ENCODE measurements at places on chromosomes 6 and 20.

- no peak for DNase-seq
Measured at GRCh38 chr20:42082611-42083010, 464.4 kb upstream of the CHD6 start.

DNA sequence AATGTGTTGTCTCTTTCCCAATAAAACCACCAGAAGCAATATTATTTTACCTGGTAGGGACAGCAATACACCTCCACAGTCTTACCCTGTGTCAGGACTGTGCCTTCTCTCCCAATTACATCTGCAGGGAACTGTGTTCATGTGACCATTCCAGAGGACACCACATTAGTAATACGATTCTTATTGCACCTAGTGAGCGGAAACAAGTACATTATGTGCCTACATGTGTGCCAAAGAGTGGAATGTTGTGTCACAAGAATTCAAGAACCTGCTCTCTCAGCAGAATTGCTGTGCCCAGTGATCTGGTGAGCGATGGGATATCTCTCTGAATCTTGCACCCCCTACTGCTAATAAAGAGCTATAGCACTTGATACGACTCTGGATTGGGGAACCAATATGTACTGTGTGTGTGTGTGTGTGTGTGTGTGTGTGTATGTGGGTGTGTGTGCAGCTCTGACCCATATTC lies 57.4 kb upstream of the FOXC1 start:
- DNase-seq = peak; percentile 18

DNA sequence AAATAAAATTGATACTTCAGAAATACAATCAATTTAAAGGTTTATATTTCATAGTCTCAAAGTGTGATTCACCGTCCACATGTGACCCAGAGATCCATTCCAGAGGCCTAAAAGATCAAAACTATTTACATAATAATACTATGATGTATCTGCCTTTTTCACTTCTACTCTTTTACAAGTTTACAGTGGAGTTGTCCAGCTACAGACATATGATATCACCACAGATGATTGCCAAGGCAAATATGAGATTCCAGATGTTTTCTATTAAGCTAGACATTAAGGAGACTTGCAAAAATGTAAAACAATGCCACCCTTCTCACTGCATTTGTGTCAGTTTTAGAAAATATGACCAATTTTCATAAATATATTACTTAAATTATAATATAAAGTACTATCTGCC lies 443.7 kb downstream of the GJA1 start:
- no peak for DNase-seq

DNA sequence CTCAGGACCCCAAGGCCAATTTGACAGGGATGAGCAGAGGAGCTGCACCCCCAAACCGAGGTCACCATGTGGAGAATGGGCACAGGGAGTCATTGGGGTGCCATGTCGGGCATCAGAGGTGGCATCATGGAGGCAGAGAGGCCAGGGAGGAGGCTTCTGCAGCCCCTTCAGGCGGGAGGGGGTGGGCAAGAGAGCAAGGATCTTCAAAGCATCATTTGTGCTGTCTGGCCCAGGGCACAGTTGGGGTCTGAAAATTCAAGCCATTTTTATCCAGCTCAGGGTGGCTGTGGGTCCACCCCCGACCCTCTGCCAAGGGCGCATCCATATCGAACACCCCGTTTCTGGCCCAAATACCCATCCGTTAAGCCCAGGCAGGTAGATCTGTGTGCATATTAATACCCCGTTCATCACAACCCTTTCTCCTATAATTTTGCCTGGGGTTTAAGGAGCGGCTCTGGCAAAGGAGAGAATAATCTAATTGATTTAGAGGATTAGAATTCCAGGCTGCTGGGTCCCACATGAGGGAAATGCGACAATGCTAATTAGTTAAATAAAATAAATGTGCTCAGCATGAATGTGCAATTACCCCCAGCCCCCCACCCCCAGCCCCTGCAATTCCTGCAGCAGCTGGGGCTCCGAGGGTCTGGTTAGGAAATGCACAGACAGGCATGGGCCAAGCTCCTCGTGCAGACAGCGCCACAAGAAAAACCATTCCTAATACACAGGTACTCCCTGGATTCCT lies 31.9 kb downstream of the VSTM2L start:
- DNase-seq = no peak

DNA sequence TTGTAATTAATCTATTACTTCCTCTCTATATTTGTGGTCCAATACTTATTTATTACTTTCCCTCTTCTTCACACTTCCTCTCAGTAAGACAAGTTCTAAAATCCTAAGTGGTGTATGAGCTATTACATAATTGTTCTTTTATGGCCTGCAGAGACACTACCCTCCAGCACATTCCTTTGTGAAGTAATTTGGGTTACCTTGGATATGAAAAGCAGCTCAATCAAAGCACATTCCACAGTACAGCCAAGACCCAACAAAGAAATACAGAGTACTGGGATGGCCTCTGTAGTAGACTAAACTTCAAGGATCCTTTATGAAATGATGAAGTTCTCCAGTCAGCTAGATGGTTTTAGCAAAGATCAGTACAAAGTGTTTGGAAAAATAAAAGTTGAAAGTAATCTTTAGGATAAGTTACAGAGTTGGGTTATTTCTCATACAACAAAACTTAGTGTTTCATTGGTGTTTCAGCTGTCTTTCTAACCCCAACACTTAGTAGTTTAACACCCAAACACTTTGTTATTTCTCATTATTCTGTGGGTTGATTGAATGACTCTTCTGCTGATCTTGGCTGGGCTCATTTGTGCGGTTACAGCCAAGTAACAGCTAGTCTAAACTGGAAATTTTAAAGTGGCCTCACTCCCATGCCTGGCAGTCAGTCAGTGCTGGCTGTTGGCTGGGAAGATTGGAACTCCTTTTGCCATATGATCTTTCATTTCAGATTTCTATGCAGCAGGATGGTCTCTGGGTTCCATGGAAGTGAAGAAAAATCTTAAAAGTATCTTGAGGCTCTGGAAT lies 161.5 kb upstream of the POU3F2 start:
- no peak for DNase-seq

GRCh38 chr6:36684447-36684812 lies 5.9 kb downstream of the CDKN1A start:
- DNase-seq = no peak

GRCh38 chr20:1524004-1524403 lies 32.8 kb upstream of the SIRPB2 start:
- DNase-seq = peak; percentile 48

GRCh38 chr6:14924126-14925024 lies 321.5 kb upstream of the JARID2 start:
- DNase-seq = no peak

GRCh38 chr6:110944681-110945151 lies 13.8 kb upstream of the GTF3C6 start:
- peak; percentile 88 for DNase-seq

DNA sequence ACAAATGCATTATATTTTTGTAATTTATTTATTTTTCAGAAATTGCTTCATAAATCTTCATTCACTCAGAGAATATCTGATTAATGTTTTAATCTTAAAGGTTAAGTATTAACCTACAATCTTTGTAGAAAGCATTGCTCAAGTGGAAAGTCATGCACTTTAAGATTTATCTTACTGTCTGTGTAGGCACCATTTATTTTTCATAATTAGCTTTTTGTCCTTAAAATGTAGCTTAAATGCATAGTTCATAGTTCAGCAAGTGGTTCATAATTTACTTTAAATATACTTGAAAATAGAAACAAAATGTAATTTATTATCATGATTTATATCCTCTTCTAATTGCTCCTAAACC lies 397.3 kb downstream of the LAMA2 start:
- no peak for DNase-seq

GRCh38 chr6:106135911-106136571 lies 49.9 kb downstream of the PRDM1 start:
- DNase-seq = no peak

DNA sequence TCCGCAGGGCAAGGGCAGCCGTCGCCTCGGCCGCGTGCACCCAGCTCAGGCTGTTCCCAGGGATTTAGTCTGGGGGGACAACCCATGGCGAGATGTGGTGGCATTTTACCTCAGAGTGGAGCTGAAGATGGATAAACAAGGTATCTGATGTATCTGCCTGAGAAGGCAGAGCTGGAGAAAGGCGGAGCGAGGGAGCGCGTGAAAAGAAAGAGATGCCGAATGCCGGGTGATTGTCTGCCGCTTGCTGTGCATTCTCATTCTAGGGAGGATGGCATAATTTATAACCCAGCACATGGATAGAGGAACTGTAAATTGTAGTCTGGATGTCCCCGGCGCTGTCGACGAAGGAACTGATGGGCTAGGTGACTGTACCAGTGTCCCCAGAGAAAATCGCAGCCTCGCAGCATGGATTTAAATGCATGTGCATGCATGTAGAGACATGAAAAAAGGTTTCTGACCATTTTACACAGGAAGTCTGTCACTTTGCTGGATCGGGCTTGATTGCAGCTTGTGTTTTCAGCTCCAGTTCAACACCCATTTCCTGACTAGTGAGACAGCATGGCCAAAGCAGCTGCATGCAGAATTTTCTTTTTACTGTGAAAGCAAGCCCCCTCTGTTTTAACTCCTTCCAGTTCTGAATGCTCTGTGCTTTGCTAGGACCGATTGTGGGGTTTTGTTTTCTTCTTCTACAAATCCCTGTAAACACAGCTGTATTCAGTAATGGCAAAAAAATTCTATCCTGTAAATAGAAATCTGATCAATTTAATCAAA lies 149.7 kb downstream of the PRL start:
- no peak for DNase-seq

Measured in suppressor macrophage treated with lipopolysaccharide for 4 hours (primary cell).